Mesenchymal stem cell (in vitro differentiated cells and primary cell): ENCODE measurements at places on chromosomes 16 and 17.

GRCh38 chr17:246851-247421 is 65.5 kb upstream of the DOC2B start:
- no peaks in the 10 kb centered on the region for H3K27me3 ChIP-seq
- H3K4me3 ChIP-seq = no peak overlapping the region
- no peak overlapping the region for H3K27ac ChIP-seq
- peaks cover 18% of the 10 kb centered on the region for H3K36me3 ChIP-seq
- no peak for DNase-seq

DNA sequence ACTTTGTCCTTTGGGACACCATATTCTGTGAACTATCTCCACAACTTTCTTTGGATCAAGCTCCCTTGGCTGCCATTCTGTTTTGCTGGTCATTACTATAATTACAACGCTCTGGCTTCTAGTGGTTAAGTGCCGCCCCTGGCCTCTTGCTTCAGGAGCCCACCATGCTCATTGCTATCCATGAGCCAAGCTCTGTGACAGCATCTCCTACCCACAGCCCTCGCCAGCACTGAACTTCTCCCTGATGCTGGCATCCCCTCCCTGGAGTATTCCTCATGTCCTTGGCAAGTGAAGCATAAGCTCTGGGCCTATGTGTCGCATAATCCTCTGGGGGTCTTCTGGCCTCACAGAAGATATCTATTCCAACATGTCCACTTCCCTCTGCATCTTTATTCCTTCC is 60.6 kb upstream of the DHX40 start:
- H3K27ac ChIP-seq = no peak overlapping the region
- no peaks in the 10 kb centered on the region for H3K4me1 ChIP-seq
- no peak for DNase-seq
- H3K36me3 ChIP-seq = no peaks in the 10 kb centered on the region
- H3K4me3 ChIP-seq = no peak overlapping the region

DNA sequence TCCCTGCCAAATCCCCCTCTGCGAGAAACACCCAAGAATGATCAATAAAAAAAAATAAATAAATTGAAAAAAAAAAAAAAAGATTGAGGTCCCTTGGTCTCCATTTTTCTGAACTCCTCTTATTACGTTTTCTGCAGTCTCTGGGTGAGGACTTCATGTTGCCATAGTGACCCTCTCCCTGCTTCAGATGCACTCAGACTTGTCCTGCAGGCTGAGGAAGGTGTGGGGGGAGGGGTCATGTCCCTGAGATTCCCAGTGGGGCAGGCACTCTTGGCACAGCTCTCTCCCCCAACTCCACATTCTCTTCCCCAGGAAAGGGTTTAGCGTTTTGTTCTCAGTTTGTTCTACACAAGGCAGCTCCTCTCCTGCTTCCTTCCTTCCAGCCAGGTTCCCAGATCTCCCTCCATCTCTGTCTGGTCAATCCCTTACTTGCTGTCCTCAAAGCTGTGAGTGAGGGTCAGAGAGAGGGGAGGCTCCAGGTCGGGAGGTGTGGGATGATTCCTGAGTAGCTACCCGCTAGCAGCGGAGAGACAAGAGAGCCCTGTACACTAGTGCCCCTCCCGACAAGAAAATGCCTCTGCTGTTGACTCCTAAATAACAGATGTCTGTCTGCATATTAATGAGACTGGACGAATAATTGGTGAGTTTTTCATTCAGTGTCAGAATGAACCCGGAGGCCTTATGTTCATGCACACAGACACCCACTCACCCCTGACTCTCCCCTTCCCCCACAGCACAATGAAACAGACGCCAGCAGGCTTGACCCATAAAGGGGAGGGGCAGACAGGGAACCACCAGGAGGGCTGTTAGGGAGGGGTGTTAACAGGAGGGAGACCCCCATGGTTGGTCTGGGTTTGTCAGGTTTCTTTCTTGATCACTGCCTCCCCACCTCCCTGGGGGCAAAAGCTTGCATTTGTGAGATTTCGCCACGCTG is 9.2 kb downstream of the RND2 start:
- no peaks in the 10 kb centered on the region for H3K27me3 ChIP-seq
- no peaks in the 10 kb centered on the region for H3K36me3 ChIP-seq
- DNase-seq = no peak
- no peak overlapping the region for H3K27ac ChIP-seq
- no peak overlapping the region for H3K4me3 ChIP-seq

- no peak overlapping the region for H3K27ac ChIP-seq
- no peaks in the 10 kb centered on the region for H3K4me1 ChIP-seq
- H3K36me3 ChIP-seq = no peaks in the 10 kb centered on the region
- no peak overlapping the region for H3K4me3 ChIP-seq
These were observed 77.9 kb downstream of the SDR42E1 start for GRCh38 chr16:81933361-81933760.

DNA sequence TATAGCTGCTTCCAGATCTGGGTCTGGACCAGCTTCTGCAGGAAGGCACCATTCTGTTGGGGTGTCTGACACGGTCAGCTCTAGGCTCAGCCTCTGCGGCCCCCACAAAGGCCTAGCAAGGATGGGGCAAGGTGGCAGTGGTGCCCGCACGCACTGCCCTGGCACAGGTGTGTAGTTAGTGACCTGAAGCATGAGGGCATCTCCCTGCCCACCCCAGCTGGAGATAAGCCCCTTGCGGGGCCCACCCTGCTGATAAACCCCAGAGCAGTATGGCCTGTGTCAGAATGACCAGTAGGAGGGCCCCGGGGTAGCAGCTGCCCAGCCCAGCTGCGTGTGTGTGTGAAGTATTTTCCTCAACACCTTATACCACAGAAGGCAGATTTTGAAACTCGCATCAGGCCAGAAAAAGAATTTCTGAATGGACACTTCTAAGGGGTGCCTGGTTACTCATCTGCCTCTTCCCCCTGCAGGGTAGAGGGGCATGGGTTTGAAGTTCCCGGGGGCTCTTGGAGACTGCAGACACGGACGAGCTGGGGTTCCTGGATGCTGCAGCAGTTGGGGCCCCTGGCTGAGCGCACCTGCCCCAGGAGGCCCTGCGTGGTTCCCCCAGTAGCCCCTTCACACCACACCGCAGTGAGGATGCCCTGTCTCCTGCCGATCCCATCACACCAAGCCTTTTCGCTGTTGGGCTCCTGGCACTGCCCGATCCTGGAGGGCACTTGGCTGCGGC is 4.5 kb downstream of the ARHGDIA start:
- H3K4me3 ChIP-seq = no peak overlapping the region
- peaks cover 65% of the 10 kb centered on the region for H3K4me1 ChIP-seq
- peak overlapping the region; percentile 62 for H3K27ac ChIP-seq
- no peaks in the 10 kb centered on the region for H3K27me3 ChIP-seq
- H3K36me3 ChIP-seq = peaks cover 41% of the 10 kb centered on the region

DNA sequence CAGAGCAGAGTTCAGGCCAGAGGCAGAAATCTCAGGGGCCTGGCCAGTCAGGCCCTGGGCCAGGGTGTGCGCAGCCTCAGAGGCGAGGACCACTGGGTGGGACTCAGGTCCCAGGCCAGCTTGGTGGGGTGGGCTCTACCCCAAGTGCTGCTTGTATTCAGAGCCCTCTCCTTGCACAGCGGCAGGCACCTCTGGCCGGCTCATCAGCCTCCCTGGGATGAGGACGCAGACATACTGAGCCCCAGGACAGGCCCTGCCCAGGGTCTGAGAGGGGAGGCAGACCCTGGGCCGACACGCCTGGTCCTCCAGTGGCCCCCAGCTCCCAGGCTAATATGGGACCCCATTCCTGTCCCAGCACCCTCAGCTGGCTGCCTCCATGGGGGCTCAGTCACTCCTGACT is 7.6 kb upstream of the IL27 start:
- no peak overlapping the region for H3K4me3 ChIP-seq
- no peaks in the 10 kb centered on the region for H3K27me3 ChIP-seq
- no peak overlapping the region for H3K27ac ChIP-seq
- DNase-seq = no peak
- H3K4me1 ChIP-seq = no peaks in the 10 kb centered on the region

- no peak for DNase-seq
- H3K27me3 ChIP-seq = no peaks in the 10 kb centered on the region
- peaks cover 61% of the 10 kb centered on the region for H3K36me3 ChIP-seq
These were observed 11.9 kb downstream of the G6PC3 start for GRCh38 chr17:44082256-44082927.

GRCh38 chr17:49003557-49004511 is 6.6 kb downstream of the IGF2BP1 start:
- H3K4me3 ChIP-seq = peak overlapping the region; percentile 53
- H3K4me1 ChIP-seq = peaks cover 5% of the 10 kb centered on the region
- peak overlapping the region; percentile 53 for H3K27ac ChIP-seq
- DNase-seq = peak; percentile 84
